ENCODE measurements at places on chromosomes 6 and 20.

- no peak for DNase-seq
Measured at GRCh38 chr6:44275749-44276648, 5.7 kb downstream of the TMEM151B start.

DNA sequence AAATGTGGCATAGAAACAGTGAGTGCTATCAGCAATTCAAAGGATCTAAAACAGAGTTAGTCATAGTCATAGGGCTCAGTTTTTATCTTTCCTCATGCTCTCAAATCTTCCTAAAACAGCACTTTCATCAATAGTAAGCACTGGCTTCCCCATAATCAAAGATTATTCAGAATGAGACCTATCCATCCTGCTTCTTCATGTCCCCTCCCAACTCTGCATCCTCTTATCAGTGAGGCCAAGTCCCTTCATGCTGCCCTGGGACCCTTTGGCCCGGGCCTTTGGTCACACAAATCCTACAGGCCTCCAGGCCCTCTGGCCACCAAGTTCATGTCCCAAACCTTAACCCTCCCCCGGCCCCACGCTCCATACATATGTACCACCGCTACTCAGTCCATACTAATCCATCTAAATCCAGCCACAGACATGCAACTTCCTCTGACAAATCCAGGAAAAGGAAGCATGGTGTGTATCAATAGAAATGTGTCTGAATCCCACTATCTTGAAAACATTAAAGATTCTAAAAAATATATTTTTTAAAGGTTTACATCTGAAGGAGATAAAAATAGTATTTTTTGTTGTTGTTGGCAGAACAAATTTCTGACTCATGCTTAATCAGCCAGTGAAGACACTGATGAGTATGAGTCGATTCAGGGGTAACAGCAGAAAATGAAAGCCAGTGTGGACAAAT, 143.5 kb downstream of the PDE7B start:
- no peak for DNase-seq

DNA sequence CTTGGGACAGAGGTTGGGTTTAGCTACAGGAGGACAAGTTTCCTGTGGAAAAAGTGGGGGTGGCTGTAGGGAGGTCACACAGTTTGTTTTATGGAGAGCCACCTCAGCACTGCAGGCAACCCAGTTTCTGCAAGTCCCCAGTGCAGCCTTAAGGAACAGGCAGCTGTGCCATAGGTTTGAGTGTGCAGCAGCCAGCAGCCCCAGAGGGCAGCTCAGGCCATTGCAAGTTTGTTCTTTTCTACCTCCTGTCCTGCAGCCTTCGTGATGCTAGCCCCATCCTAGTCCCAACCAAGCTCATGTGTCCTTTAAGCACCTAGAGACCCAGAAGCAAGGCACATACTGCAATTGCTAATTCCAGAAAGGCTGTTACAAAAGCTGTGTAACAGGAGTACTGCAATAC, 58.8 kb downstream of the ZBTB9 start:
- DNase-seq = no peak

GRCh38 chr6:2542858-2543218, 207.9 kb downstream of the MYLK4 start:
- DNase-seq = peak; percentile 89

- no peak for DNase-seq
Measured at GRCh38 chr6:128033156-128033555, 132.3 kb upstream of the THEMIS start.

- peak; percentile 46 for DNase-seq
Measured at GRCh38 chr6:117976030-117976651, 69.1 kb downstream of the SLC35F1 start.

DNA sequence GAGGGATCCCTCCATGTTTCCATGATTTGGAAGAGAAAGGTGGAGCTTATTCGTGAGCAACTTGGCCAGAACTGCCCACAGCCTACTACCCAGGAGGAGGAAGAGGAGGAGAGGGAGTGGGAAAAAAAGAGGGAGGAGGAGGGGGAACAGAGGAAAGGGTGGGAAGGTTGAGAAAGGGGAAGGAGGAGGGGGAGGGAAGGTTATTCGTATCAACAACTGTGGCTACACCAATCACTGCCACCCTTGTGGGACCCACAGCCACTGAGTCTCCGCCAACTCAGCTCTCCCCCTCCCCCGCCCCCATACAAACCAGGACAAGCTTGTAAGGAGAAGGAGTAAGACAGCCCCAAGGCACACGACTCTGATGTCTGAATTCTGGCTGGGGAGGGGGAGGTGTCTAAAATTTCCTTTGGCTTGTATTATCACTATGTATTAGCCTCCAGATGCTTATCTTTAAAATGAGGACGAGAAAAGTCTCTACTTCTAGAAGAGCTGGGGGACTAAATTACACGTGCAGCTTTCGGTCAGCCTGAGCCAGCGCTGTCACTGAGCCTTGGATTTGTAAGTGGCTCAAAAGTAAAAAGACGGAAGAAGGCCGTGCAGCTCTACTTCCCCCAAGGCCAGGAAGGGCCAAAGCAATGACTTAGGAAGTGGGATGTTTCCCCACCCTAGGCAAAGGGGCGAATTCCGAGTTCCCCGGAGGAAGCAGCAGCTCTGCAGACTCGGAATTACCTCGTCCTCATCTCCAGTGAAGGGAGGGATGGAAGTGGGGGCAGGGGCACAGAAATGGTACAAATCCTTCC, 1.0 kb downstream of the FKBP1A start:
- peak; percentile 40 for DNase-seq

GRCh38 chr6:33638556-33638955, 17.4 kb downstream of the ITPR3 start:
- no peak for DNase-seq

DNA sequence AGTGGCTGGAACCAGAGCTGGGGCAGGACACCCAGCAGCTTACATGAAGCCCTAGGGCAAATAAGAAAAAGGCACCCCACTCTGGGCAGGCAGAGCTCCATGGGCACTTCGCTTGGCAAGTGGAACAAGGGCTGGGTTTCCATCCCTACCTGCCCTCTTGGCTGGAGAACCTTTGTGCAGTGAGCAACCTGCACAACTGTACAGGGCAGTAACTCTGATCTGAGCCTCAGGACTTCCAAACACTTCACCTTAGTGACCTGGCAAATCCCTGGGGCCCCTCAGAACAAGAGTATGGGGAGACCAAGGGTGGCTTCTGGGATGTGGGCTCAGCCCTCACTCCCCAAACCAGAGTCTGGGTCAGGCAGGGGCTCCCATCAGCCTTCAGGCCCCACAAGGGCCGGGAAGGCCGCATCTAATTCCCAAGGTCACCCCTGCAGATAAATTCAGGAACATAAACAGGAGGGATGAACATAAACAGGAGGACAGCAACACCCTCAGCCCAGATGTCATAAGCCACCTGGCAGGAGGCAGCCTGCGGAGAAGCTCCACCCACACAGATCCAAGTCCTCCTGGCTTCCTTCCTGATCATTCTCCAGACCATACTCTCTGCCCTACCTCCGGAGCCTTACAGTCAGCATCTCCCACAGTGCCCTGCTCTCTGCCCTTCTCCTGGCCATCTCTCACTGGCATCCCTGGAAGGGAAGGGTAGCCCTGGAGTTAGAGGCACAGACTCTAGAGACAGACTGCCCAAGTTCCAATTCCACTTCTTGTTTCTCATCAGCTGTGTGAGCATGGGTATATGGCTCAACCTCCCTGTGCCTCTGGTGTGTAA, 37.5 kb downstream of the HNF4A start:
- DNase-seq = no peak

- DNase-seq = peak; percentile 75
Measured at GRCh38 chr6:28597217-28597835, 71.6 kb downstream of the GPX5 start.

DNA sequence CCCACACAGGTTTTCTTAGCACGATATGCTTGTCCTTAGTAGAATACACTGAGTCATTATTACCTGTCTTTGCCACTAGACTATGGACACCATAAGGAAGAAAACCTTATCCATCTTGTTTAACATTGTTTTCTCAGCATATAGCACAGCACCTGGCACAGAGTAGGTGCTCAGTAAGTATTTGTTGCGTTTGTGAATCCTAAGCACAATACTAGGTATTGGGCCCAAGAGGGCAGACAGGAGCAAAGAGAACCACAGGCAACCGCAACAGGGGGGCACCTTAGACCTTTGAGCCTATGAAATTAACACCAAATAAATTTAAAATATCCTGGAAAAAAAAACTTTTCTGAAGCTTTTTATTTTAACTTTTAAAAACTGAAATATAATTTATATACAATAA, 3.7 kb upstream of the NCOA6 start:
- no peak for DNase-seq

GRCh38 chr6:109628158-109629000, 62.6 kb downstream of the AK9 start:
- no peak for DNase-seq

DNA sequence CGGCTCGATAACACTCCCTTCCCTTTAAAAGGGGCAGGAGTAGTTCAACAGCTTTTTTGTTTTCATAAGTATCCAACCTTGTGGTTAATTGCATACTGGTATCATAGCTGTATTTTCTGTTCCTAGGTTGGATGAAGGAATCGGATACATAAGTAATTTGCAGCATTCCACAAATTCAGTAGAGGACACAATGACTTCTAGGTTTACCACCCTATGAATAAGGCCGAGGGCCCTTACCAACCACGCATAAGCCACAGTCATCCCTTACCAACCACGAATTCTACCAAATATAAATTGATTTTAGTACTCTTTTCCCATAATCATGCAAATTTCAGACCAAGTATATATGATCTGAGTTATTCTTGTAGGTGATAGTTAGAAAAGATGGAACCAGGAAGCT, 36.3 kb downstream of the MCUR1 start:
- DNase-seq = no peak

DNA sequence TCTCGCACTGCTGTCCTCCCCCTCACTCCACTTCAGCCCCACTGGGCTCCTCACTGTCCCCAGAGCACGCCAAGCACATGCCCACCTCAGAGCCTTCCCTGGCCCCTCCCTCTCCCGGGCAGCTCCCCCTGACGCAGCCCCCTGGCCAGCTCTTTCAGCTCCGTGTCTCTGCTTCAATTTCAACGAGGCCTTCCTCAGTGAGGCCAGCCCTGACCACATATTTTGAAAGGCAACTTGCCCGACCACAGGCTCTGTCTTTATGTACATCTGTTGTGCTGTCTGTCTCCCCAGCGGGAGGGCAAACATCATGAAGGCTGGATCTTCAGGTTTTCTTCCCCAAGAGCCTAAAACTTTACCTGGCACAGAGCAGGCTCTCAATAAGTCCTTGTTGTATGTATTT, 44.6 kb downstream of the JPH2 start:
- no peak for DNase-seq

- DNase-seq = no peak
Measured at GRCh38 chr20:23141450-23142161, 55.5 kb upstream of the CD93 start.

- DNase-seq = no peak
Measured at GRCh38 chr6:137145421-137145820, 28.0 kb downstream of the IL22RA2 start.

- DNase-seq = no peak
Measured at GRCh38 chr6:84638286-84638685, 126.1 kb downstream of the TBX18 start.

DNA sequence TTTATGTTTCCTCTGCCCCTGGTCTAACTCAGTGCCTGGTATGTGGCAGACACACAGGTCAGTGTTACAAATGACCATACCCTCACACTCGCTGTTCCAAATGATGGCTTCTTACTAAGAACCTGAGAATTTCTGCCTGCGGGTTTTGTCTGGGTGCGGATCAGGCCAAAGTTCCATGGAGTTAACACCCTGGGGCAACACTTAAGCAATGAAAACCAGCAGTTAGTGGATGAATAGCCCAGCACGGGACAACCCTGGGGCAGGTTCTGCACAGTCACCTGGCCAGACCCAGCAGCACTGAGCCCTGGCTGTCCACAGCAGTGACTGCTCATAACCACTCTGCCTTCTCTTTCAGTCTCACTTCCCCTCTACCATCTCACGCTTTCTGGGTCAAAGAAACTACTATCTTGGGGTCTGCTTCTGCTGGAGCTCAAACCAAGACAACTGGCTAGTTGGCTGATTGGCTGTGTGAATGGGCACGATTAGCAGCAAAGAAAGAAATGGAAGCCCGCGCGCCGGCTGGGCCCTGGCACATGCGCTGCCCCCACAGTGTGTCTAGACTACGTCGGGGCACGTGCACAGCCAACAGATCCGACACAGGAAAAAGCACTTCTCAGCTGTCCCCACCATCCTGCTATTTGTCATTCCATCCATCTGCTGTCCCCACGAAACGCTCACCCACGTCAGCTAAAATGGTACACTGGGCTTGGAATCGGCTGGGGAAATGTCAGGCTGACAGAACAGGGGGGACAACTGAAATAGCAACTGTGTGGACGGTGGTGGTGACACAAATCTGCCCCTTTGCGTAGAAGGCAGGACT, 36.6 kb downstream of the MGME1 start:
- DNase-seq = no peak

DNA sequence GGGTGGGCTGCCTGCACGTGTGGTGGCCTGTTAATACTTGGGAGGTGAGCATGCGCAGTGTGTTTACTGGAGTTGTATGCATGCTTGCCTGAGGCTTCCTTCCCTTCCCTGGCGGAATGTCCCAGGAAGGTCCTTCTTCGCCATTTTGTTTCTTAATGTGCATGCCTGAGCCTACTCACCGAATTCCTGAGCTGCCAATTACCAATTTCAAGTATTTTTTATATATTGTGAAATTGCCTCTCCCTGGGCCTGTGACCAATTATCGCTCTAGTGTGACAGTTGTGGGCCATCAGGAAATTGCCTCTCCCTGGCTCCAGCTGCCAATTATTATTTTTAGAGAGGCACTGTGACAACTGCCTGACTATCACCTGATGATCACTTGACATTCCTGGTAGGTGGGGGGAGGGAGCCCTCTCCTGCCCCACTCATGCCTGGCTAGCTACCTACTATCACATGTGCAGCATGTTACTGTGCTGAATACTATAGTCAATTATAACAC, 70.0 kb downstream of the FAM50B start:
- no peak for DNase-seq

- DNase-seq = peak; percentile 77
Measured at GRCh38 chr6:30690403-30691207, at the start of gene NRM. Gene NRM, minus strand, starts transcription at chr6:30690984. Its CDS starts 10 bp downstream, at chr6:30690974.

DNA sequence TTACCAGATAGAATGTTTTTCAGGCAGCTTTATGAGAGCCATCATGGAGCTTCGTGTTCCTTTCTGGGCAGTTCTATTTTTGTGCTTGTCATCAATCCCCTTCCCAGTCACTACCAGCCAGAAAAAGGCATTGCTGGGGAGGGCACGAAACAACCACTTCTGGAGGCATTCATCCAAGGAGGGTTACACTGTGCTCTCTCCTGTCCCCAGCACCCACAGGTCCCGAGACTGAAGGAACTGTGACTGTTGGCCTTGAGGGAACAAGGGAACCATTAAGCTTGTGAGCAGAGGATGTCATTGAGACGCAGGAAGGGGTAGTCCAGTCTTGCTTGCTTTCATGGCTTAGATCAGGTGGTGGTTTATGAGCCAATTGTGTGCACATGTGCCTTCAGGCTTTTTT, 20.1 kb upstream of the ENPP5 start:
- no peak for DNase-seq

DNA sequence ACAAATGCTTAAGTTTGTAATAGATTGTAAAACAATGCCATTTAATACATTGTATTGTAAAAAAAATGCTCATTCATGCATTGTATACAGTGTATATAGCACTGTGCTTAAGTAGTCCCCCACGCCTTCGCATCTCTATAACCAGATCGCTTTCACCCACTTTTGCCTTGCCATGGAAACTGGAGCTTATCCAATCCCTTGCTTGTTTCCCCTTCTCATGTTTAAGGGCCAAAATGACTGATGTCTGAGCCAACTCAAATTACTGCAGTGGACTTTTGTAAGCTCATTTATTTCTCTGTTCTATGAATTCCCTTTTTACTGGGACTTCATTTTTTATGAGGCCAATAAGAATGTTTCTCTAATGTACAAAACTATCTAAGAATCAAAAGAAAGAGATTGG, 730.9 kb upstream of the GJE1 start:
- no peak for DNase-seq
